ENCODE measurements at places on chromosomes 5 and 9.

GRCh38 chr5:172939071-172939470 is 20.2 kb upstream of the RPL26L1 start:
- no peak for DNase-seq

DNA sequence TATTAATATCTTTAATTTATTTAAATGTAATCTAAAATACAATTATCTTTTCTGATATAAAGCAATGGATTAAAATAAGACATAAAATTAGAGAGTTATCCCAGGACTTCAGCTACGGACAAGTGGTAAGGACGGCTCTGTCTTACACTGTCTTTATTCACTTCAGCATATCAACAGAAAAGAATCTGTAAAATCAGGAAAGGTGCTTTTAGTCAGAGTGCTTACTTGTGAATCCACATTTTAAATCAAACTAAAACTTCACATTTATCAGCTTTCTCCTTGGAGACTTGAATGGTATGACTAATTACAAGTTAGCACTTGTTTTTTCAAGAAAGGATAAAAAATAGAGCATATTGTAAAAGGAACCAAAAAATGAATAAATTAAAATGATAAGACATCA is 39.3 kb downstream of the ST8SIA4 start:
- DNase-seq: no peak

DNA sequence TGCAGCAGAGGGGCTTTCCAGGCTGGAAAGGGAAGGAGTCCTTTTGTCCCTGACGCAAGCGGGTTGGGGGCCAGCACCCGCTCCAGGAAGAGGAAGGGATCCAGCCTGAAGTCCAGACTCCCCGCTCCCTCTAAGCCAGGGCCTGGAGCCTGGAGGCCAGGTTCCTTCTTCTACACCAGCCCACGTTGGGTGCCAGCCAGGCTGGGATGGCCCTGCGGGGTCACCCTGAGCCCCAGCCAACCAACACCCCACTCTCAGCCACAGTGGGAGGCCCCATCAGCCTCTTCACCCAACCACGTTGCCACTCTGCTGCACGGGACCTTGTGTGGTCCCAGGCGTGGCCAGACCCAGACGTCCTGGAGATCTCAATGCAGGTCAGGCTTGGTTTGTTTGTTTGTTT is 970 bp upstream of the FUT7 start:
- no peak for DNase-seq

DNA sequence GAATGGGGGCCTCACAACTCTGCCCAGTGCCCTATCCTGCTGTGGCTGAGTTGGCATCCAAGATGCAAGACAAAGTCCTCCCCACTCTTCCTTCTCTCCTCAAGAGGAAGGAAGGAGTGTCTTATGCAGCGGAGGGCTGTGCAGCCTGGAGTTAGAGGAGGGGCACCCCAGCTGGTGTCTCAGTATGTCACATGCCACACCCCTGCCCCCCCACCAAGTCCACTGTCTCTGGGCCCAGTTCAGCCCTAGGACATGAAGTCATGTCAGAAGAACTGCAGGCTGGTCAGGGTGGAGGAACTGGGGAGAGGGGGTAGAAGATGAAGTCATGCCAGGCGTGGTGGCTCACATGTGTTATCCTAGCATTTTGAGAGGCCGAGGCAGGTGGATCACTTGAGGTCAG is 28.0 kb upstream of the SLC28A3 start:
- no peak for DNase-seq

DNA sequence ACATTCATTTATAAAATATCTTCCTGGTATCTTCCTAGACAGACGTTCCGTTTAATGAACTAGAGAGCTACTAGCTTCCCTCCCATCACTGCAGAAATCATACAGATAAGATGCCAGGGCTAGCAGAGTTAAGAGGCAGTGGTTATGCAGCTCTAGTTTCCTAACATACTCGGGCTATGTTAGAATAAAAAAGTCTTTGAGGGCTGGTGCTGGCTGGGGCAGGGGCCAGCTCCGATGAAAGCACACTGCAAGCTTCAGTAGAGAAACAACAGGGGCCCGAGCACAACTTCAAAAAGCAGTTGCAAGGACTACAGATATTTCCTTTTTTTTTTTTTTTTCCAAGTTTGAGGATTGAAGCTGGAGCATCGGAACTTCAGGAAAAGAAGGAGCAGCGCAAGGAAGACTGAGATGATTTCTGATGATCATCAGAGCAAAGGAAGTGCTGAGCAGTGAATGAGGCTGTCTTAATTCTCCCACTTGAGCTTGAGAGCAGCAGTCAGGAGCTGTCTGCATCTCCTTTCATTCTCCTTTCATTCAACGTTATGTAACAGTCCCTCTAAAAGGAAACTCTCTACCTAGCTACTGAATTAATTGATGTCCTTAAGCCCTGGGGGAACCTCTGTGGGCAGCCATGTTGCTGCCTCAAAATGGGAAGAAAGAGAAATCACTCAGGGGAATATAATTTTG is 47.6 kb upstream of the ADCY2 start:
- no peak for DNase-seq

DNA sequence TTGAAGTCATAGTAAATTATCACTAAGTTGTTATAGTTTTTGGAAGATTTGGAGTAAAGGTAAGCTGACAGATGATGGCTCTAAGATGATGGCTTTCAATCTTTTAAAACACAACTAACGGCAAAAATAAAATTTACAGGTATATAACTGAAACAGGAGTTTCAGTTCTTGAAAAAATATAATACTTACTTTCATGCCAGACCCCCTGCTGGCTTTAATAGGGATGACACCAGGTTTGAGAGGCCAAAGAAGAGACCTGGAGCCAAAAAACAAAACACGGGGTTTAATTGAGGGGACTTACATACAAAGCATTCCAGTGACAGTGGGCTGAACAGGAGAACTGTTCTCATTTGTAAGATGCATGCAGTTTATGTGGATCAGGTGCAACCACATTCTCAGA is 301.7 kb upstream of the PCSK5 start:
- DNase-seq: no peak

DNA sequence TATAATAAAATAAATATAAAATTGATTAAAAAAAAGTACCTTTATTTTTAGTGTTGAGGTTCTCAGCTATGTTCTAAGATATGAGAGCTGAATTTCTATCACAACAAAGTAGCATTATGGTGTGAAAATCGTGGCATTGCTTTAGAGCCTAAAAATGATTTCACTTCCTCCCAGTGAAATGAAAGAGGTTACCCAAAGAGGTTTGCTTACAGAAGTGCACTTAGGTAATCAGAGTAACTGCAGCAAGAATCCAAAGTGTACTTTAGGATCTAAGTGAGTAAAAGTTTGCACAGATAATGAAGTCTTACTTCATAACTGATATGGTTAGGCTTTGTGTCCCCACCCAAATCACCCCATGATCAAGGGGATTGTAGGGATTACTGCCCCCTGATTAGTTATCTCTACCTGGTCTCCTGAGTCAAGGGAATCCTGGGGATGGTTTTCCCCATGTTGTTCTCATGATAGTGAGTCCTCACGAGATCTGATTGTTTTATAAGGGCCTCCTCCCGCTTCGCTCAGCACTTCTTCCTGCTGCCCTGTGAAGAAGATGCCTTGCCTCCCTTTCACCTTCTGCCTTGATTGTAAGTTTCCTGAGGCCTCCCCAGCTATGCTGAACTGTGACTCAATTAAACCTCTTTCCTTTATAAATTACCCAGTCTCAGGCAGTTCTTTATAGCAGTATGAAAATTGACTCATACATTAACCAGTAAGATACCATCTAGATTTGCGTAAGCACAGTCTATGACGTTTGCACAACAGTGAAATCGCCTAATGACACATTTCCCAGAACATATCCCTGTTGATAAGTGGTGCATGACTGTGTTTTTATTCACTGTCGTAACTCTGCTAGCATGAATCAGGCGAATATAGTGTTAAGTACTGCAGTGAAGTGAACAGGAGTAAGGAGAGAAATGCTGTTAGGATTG is 40.3 kb upstream of the LRRC70 start:
- no peak for DNase-seq

GRCh38 chr9:110050925-110051355 is 157.0 kb downstream of the C9orf152 start:
- DNase-seq: no peak

DNA sequence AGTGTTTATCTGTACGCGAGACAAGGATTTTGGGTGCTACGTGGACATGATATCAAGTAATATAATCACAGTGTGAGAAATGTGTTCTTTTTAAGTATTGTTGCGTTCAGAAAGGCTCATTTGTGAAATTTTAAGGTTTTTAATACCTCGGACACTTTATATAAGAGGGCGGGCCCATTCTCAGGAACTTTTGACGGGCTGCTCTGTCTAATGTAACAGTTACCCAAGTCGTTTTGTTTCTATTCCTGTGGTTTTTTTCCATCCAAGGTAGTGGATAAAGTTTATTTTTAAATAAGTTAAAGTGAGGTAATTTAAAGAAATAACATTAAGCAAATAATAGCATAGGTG is 525 bp downstream of the SRP19 start:
- no peak for DNase-seq

DNA sequence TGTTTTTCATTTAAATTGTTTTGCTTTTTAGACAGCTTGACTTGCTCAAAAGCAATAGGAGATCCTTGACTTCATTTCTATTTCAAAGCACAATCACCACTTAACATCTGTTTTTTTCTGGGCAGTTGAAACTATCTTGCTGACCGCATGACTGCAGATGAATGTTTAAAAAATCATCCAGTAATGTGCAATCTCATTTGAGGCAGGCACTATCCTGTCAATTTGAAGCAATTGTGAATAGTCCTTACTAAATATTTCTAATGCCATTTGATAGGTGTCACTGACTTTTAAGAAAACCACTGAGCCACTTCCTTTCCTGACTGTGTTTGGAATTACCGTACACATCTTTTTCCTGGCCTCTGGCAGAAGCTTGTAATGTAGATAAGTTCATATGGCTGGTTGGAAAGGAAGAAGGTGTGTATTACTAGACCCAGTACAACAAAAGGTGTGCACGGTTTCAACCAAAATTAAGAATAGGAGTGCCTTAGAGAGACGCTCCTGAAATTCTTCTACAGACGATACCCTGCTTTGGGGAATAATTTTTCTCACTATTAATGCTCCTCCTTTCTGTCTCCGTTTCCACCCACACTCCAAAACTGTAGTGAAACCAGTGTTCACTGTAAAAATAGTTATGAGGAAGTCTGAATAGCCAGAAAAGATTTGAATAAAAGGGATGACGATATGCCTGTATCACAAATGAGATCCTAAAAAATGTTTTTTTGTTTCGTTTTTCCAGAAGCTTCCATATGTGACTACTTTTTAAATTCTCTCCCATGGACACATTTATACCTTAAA is 136.7 kb upstream of the MOCS2 start:
- DNase-seq: no peak

DNA sequence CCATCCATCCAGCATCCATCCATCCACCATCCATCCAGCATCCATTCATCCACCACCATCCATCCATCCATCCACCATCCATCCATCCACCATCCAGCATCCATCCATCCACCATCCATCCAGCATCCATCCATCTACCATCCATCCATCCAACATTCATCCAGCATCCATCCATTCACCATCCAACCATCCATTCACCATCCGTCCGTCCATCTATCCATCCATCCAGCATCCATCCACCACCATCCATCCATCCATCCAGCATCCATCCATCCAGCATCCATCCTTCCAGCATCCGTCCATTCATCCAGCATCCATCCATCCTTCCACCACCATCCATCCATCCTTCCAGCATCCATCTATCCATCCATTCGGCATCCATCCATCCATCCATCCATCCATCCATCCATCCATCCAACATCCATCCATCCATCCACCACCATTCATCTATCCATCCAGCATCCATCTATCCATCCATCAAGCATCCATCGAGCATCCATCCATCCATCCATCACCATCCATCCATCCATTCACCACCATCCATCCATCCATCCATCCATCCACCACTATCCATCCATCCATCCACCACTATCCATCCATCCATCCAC is 32.4 kb upstream of the WDR5 start:
- DNase-seq: no peak

GRCh38 chr9:38061326-38061977 is 7.6 kb downstream of the SHB start:
- no peak for DNase-seq

DNA sequence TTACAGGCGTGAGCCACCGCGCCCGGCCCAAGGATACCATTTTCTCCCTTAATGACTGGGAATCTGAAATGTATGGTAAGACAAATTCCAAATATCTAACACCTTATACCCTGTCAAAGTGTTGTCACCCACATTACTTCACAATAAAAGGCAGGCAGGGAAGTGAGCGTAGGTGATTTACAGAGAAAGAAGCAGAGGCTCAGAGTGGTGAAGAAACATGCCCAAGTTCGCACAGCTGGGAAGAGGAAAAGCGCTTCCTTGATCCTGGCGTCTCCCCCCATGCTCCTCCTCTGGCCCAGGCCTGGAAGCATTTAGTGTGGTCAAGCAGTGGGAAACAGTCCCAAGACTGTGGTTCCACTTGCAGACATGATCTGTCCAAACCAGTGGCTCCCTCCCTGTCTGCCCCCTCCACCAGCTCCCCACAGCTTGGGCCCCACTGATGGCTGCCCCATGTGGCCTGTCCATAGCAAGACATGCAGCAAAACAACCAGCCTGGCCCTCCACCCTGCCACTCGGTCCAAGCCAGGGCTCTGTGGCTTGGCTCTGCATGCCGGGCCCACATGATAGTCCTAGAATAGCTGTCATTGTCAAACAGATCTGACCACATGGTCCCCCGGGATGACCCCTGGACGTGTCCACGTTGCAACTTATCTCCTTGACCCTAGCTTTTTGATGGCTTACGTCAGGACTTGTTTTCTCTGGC is 107.2 kb downstream of the TTLL11 start:
- DNase-seq: no peak

DNA sequence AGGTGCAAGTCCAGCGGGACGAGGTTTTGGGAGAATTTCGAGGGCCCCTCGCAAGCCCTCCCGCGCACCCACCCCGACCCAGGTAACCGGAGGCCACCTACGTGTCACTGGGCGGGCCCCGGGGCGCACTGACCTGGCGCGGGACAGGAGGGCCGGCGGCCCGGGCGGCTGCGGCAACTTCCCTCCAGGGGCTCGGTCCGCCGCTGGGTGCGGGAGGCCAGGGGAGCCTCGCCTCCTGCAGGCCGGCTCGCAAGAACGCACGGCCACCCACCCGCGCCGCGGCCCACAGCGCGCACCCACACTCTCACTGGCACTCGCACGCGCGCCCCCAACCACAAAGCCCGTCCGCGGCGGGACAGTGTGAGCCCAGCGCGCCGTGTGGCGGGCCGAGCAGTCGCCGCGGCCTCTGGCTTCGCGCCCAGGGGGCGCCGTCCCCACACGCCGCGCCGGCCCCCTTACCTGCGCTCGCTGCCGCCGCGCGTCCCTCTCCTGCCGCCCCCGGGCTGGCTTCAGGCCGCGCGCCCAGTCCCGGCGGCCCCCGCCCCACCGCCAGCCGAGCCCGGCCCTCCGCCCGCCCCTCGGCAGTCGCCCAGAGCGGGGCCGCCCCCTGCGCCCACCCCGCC is 451 bp downstream of the LPAR1 start:
- no peak for DNase-seq

- DNase-seq: no peak
Observed at GRCh38 chr9:95007226-95007869, 280.8 kb downstream of the AOPEP start.
